ENCODE measurements at places on chromosomes 7 and 10. TPM values are rescaled to one million over a fixed set of nuclear protein-coding genes. Genes with fewer than 3 reads are reported as not detected.

- no peak for DNase-seq
Observed at GRCh38 chr7:82685214-82685613, 241.6 kb upstream of the CACNA2D1 start.

Gene HEPACAM2
- 20.1 TPM for polyA plus RNA-seq

Gene TMEM168
- 27.3 TPM for polyA plus RNA-seq

DNA sequence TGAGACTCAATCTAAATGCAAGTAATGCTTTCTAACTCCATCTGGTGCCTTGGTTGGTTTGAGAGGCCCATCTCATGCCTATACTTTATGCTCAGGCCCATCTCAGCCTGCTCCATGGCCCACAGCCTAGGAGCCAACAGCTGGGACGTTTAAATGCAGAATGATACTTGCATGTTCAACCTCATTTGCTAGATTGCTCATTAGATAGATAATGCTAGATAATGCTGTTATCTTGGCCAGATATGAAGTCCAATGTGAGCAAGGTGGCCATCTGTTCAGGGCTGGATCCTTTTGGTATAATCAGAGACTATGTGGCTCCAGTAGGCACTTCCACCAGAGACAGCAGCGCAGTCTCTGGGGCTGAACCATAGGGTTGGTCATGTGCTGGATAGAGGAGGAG lies 321.6 kb upstream of the PHYHIPL start:
- DNase-seq = no peak

Gene ATG9B
- 1.4 TPM for polyA plus RNA-seq

Gene OR2A1
- polyA plus RNA-seq = not detected

Gene TIMM23
- polyA plus RNA-seq = not detected

Gene FKBP6
- polyA plus RNA-seq = not detected

DNA sequence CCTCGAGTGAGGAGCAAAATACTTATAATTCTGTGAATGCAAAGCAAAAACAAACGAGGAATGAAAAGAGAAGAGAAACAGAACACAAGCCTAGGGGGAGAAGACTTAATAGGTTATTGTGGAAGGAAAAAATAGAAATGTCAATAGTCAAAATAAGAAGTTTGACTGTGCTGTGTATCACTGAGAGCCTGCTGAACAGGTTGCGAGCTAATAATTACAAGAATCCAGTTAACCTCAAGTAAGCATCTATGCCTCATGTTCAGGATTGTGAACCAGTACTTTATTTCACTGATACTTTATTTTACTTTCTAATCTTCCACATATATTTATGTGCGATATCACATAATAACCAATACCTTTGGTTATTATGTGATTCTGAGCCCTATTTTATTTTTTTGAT lies 316.7 kb downstream of the OTUD1 start:
- no peak for DNase-seq

DNA sequence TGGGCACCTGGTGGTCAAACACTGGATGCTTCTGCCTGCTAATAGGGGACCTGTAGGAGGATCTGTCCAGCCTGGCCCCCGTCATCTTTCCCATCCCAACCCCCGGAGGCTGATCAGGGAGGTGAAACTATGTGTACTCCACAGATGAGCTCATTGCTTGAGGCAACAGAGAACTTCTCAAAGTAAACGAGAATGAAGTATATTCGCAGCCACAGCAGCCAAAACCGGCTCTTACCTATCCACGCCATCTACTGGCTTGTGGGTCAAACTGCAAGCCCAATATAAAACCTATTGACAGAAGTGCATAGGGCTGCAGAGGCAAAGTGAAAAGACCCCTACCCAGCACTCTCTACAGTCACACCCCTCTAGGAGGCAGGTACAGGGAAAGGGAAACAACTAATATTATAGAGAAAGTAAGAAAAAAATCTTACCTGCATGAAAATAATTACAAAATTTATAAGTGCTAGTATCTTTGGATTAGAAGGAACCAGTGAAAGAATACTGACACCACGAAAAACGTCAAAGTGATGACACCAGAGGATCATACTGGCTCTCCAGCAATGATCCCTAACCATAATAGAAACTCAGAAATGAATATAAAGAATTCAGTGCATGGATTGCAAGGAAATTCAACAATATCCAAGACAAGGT lies 973.5 kb downstream of the ANKRD7 start:
- DNase-seq = peak; percentile 3

Gene SLC26A3
- polyA plus RNA-seq = not detected

Gene RAB11FIP2
- polyA plus RNA-seq = 23.1 TPM

DNA sequence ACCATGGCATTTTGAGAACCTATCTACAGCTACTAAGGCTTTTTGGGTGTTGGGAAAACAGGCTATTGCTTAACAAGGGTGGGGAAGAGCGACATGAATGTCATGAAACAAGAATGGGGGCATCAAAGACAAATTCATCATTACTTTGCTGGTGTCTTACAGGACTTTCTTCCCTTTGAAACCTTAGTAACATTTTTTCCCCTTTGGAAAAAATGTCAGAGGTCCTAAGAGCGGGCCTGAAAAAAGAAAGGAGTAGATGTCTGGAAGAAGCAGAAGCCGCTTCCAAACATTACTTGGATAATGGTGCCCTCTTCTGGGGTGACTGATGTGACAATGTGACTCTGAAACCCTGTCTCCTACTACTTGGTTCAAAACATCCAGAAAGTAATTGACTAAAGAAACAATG lies 3.8 kb upstream of the DDX50 start:
- peak; percentile 80 for DNase-seq

DNA sequence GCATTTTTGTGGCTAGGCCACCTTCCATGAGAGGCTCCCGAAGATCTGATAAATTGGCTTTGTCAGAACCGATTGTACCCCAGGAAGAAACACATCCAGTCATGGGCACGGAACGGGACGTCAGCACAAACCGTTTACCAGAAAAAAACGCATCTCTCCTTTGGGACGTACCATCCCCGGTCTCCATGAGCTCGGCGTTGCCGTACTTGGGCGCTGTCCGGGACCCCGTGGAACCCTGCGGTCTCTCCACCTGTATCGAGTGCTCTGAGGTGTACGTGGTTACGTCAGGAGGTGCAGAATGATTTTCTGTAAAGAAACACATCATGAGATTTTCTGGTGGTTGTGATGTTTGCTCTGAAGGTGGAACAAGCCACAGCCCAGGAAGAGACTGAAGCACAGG lies 270.6 kb downstream of the DIP2C start:
- DNase-seq = no peak

Gene ACTA2
- polyA plus RNA-seq = 219 TPM

DNA sequence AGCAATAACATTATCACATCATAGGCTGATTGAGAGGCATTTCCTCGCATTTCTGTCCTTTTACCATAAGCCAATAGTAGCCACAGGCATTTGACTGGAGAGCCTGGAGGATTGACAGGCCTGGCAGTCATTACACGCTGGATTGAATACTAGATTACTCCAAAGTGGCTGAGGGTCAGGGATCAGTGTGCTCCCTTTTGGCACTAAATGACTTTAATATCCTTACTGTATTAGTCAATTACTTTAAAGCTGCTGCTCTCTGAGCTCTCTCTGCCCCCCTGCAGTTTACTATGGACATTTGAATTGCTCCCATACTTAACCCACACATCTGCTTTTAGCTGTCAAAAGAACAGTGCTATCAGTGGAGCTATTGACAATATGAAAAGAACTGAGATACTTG lies 302.0 kb downstream of the TFEC start:
- DNase-seq = no peak

- no peak for DNase-seq
Observed at GRCh38 chr10:53638006-53638405, 865.4 kb upstream of the MBL2 start.

Gene CYP2C8
- 0.20 TPM for polyA plus RNA-seq

- no peak for DNase-seq
Observed at GRCh38 chr7:141295367-141295895, 221.6 kb downstream of the TMEM178B start.

Gene WDR86
- 2.3 TPM for polyA plus RNA-seq

Gene WIPF3
- polyA plus RNA-seq = 22.9 TPM

DNA sequence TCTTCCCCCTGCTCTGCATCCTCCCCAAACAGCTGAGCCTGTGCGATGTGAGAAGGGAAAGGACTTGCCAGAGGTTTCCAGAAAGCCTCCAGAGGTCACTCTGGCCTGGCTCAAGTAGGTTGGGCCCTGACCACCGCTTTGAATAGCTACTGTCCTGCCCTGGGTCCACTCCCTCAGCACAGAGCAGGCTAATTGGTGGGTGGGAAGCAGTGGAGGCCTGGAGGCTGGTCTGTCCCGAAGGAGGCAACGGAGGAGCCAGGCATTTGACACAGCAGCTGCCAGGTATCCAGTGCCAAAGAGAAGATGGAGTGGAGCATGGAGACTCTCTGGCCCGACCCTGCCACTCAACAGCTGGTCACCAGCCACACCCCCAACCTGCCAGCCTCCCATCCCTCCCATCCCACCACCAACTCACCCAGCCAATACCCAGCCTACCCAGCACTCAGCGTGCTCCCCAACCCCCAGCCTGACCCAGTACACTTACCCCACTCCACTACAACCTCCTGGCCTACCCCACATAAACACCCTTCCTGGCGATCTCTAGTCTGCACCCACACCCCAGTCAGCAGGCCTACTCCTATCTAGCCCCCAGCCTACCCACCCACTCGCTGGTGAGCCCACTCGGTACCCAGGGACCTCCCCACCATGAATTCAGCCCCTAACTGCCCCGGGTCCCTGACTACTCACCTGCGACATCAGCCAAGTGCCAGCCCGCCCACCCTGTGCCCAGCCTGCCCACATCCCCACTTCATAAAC lies 64.6 kb upstream of the COL13A1 start:
- DNase-seq = no peak

Gene CARD11
- 0.18 TPM for polyA plus RNA-seq

DNA sequence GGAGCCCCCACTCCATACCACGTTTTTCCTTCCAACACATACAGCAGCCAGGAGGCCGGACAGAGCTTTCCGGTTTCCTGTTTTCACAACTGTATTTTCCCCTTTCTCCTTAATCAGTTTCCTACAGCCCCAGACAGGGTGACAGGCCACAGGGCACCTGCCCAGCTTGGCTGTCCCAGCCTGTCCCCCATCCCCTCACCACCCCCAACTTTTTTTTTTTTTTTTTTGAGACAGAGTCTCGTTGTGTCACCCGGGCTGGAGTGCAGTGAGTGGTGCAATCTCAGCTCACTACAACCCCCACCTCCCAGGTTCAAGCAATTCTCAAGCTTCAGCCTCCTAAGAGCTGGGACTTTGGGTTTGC lies 10.3 kb upstream of the HSPB1 start:
- DNase-seq = no peak

GRCh38 chr10:92014620-92015019 lies 91.0 kb downstream of the BTAF1 start:
- DNase-seq = no peak

DNA sequence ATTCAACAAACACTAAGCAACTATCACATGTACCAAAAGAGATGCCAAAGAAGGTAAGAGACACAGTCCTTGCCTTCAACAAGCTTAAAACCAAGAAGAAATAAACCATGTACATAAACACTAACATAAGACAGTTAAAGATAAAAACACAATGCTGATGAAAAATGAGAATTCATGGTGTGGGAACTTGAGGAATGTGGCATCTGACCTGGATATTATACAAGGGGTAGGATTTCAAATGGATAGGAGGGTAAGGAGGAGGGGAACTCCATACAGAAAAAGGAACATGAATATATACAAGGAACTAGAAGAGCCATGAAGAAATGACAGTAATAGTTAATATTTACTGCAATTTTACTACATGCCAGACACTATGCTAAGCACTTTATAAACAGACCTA lies 11.0 kb downstream of the HIBADH start:
- DNase-seq = no peak

Gene ELFN1
- 10.0 TPM for polyA plus RNA-seq

DNA sequence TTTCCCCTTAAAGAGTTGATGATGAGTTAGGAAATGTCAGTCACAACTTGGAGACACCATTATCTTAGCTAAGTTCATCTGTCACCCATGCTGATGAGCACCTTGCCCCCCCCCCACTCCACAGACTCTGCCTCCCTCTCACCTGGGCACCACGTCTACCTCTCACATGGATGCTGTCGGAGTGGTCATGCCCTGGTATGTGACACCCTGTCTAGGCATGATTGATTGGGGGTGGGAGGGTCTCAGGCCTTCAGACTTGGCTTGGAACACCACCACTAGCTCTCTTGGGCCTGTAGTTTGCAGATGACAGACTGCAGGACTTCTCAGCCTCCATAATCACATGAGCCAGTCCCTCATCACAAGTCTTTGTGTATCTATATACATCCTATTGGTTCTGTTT lies 78.0 kb downstream of the WDR37 start:
- no peak for DNase-seq

Gene MMP21
- 0.53 TPM for polyA plus RNA-seq

Gene SPDYE6
- 4.7 TPM for polyA plus RNA-seq
